ENCODE measurements at places on chromosomes 6 and 20. TPM values are rescaled to one million over a fixed set of nuclear protein-coding genes. Genes with fewer than 3 reads are reported as not detected.

DNA sequence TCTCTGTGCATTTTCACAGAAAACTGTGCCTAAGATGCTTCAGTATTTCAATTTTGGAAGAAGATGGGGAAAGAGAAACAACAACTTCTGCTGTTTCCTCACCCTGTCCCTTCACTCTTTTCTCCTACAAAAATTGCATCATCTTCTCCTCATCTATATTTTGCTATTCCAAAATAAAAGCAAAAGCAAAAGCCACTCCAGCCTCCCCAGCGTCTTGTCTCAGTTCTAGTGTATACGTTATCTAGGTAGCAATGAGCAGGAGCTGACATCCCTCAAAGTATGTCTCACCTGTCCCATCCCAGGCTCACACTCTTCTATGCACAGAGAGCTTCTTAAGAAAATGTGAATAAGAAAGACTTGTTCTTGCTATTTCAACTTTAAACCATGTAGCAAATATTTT lies 163.8 kb upstream of the TAB2 start:
- no peak for DNase-seq

- no peak for DNase-seq
Observed at GRCh38 chr6:87436435-87436834, 28.7 kb downstream of the CFAP206 start.

- no peak for DNase-seq
Observed at GRCh38 chr6:13872681-13873080, 52.1 kb upstream of the RNF182 start.

DNA sequence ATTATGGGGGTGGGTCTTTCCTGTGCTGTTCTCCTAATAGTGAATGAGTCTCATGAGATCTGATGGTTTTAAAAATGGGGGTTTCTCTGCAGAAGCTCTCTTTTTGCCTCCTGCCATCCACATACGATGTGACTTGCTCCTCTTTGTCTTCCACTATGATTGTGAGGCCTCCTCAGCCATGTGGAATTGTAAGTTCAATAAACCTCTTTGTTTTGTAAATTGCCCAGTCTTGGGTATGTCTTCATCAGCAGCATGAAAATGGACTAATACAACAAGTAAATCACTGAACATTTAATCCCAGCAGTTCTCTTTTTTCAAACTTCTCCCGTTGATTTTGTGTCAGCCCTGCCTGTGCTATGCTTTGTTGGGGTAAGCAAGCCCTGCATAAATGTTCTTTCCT lies 95.2 kb downstream of the FAM217A start:
- DNase-seq, result no peak

Gene MYLK4
- total RNA-seq, result 0.39 TPM

- DNase-seq, result no peak
Observed at GRCh38 chr20:58202044-58202443, 26.4 kb downstream of the ANKRD60 start.

GRCh38 chr20:3340443-3340842 lies 67.0 kb downstream of the DNAAF9 start:
- DNase-seq, result peak; percentile 72

DNA sequence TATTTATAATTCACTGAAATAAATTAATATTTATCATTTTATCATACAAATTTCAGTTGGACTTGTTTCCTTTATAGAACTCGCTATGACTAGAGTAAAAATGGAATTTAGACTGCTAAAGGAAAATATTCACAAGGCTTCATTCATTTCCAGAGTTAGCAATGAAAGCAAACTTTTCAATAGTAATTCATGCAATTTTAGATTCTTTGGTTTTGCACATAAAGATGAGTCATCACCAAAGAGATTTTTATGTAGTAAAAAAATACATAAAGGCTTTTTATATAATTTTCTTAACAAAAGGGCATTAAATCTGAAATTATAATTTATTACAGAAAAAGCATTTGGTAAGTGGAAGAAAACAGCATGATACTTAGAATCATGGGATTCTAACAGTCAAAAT lies 37.2 kb upstream of the STXBP5 start:
- DNase-seq, result no peak

Gene VWA7
- total RNA-seq, result 4.7 TPM

- no peak for DNase-seq
Observed at GRCh38 chr20:64116541-64117431, 9.4 kb upstream of the NPBWR2 start.

DNA sequence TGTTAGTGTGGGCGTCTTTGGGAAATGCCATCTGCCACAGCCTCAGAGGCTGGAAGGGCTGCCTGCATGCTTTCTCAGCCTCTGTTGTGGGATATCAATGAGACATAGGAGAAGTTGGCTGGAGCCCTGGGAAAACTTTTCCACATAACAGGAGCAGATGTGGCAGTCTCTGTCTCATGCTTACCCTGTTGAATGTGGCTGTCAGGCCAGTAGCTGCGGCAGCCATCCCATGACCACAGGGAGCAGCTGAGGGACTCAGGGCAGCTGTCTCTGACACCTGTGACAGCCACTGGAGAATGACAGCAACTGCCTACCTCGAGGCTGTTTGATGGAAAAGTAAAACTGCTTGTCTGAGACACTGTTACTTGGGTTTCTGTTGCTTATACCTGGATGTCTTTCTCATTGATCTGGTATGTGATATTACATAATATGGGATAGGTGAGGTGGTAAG lies 64.4 kb downstream of the TULP4 start:
- DNase-seq, result no peak

- DNase-seq, result no peak
Observed at GRCh38 chr20:48766205-48766604, 61.6 kb downstream of the PREX1 start.

DNA sequence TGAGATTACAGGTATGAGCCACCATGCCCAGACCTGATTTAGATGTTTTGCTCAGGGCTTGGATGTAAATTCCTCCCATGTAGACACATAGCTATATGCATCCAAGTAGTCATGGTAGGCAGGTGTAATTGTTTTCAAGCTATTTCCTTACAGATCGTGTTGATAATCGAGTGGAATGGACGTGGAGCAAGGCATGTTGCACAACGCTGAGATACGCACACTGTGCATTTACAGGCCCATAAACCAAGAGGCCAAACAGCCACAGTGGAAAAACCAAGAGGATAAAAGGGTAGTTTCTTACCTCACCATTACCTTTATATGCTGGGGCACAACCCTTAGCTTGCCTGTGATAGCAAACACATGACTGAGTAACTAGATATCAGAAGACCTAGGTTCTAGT lies 51.0 kb upstream of the ADGRF1 start:
- DNase-seq, result no peak

DNA sequence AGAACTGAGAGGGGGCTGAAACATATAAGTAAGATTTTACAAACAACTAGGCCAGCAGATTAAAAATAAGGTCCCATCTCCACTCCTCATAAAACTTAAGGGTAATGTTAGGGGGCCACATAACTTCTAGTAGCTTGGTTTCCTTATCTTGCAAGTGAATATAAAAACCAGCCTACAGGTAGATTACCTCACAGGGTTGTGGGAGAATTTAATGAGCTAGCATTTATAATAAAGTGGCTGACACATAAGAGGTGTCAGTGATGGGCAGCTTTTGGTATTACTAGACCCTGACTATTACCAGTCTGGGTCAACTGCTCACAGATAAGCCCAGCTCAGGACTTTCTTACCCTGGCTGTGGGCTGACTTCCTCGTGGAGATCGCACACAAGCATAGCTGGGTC lies 9.2 kb upstream of the PPP1R14C start:
- DNase-seq, result no peak

DNA sequence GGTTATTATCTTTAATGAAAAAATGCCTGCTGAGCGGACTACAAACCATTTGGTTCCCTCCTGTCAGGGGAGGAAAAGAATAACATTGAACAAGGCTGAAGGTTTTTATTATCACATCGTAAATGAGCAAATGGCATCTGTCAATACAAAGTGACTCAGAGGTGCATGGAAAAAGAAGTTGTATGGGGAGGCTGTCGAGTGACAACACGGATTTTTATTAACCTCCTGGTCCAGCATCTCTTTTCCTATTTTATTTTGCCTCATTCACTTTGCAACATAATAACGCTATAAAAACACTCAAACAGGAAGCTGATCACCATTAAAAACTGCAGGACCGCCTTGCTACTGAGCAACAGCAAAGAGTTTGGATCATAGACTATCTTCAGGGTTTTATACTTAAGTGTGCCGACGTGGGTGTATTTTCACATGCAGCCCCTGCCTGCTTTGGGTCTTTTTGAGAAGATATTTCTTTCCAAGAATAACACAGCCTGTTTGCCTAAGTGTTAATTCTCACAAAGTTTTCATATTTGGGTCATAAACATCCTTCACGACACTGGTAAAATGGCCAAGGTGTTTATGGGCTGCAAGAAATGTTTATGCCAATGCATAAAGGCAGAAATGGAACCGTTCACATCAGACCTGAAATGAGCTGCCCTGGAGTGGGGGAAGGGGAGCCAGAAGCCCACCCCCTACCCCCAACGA lies 132.1 kb upstream of the SALL4 start:
- no peak for DNase-seq

- peak; percentile 24 for DNase-seq
Observed at GRCh38 chr20:23995905-23996666, 7.5 kb upstream of the GGTLC1 start.

DNA sequence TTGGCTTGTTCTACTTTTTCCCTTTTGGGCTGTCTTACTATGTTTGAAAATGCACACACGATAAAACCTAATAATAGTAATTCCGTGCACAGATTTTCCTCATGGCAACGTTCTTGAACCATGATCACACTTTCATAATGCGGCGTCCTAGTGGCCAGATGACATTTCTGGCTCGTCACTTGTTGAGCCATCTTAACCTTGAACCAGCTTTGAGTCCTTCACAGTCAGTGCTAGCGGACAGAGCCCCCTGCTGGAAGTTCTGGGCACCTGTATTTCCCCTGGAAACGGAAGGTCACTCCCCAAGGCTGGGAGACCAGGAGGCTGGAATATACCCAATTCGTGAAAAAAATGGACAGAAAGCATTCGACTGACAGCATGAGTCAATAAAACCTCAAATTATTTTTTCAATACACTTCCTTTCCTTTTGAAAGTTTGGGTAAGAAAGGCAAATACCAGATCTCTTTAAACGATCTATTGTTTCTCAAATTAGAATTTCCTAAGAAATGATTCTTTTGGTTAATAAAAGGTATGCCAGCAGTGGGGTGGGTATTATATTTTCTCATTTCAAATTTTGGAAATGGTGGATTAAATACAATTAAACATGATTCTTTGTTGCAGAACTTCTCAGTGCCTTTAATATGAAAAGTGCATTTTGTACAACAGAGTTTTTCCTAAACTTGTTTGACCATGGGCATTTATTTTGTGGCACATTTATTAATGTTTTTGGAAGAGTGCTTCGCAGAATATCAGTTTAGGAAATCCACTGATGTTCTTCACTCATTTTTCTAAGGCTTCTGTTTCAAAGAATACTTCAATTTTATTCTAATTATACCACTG lies 542.3 kb downstream of the QKI start:
- DNase-seq, result peak; percentile 76

Gene APOM
- total RNA-seq, result 0.74 TPM

DNA sequence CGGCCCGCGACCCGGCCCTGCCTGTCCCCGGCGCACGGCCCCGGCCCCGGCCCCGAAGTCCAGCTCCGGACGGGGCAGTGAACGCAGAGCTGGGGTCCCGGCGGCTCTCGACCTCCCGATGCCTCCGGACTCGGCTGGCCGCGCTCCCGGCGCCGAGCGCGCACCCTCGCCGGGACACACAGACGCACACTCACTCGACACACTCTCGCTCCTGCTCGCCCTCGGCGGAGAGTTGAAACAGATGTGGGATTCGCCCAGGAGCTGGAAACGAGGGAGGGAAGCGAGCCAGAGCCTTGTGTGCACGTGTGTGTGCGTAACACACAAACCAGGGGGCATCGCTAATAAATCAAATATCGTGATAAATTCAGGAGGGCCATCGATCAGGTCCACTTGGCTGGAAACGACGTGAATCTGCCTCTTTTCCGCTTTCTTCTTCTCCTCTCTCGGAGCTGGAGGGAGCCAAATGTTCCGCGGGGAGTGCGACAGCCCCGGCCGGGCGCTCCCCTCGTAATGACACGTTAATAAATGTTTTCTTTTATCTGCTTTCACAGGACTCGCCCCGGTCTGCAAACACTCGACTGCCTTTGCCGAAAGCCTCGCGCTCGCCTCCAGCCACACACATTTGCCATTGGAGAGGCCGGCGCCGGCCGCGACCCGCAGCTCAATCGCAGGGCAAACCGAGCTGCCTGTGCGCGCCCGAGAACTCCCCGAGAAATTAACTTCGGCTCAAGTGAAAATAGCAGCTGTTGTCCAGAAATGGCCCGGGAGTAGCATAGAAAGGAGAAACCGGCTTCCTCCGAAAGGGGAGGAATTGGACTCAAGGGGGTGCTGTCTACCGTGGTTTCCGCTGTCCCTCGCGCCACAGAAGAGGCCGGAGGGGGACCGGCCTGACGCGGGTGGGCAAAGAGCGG lies 828 bp upstream of the SULF2 start:
- DNase-seq, result no peak

Gene GPR63
- 1.4 TPM for total RNA-seq

- no peak for DNase-seq
Observed at GRCh38 chr6:20252311-20252710, 40.0 kb upstream of the MBOAT1 start.

Gene LY6G5C
- total RNA-seq, result 1.6 TPM

DNA sequence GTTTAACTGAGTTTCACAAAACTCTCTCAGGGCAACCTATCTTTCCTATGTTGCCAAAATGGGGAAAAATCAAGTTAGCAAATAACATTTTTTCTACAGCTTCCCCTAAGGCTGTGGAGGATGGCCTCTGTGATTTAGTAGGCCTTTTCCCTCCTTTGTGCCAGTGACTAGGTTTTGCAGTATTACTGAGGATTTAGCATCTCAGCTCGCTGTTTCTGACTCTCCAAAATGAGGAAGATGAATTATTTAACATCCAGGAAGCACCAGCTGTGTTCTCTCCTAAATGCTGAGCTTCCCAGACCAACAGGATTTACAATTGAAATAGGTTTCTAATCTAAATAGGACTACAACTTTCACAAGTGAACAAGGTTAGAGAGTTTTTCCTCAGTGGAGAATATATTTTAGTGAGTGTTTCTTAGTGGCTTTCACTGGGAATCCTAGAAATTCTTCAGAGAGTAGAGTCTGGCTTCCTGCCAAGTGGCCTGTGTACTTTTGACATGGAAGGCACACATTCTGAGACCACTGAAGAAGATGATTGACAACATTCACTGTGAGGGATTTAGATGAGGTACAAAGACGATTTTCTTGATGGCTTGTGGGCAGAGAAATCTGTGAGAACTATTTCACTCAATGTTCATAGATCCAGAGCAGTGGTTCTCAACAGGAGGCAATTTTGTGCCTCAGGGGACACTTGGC lies 62.4 kb downstream of the PTCHD4 start:
- DNase-seq, result no peak

- no peak for DNase-seq
Observed at GRCh38 chr6:156231026-156231765, 546.0 kb upstream of the ARID1B start.

- no peak for DNase-seq
Observed at GRCh38 chr6:123804014-123804786, 535 bp downstream of the NKAIN2 start.

DNA sequence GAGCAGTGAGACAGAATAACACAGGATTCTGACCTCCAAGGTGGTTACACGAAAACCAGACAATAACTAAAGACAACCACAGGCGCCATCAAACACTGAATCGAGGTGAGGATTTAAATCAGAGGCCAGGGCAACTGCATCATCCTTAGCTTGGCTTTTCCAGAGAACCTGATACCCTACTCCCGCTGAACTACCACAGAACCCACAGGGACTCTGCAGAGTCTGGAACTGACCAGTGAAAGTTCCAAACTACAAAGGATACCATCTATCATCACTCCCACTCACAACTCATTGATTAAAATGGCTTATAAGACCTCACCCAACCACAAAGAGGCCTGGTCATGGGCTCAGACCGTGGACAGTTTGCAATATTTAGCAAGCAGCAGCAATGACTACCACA lies 85.0 kb downstream of the BFSP1 start:
- no peak for DNase-seq

- DNase-seq, result no peak
Observed at GRCh38 chr6:156905801-156906200, 128.6 kb downstream of the ARID1B start.

Gene SIRPB2
- total RNA-seq, result 0.35 TPM
